ENCODE measurements at places on chromosomes 5 and 9.

DNA sequence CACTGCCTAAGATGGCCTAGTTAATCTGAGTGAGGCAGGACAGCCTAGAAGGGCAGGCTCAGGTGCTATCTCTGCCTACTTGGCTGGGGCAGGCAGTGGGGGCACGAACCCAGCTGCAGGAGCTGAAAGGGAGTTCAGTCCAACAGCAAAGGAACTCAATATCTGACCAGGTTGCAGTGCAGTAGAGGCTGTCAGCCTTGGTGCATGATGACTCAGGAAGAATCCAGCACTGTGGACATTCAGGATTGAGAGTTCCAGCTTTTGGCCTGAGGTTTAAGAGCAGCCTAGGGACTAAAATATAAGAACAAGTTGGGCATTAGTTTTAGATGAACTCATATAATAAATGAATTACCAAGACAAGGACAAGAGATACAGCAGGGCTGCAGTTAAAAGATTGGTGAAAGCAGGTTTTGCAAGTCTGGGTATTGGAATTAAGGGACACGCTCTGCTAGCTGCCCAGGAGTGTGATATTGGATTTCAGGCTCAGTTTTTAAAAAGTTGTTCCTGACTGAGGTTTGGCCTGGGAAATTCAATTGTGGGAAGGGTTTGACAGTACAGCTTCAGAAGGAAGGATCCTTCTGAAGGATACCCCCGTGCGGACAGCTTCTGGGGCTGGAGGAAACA lies 64.7 kb upstream of the ATG10 start:
- no peak for DNase-seq

GRCh38 chr9:104882086-104882485 lies 45.9 kb downstream of the ABCA1 start:
- no peak for DNase-seq

- no peak for DNase-seq
Observed at GRCh38 chr5:122262103-122262502, 49.9 kb upstream of the SNCAIP start.

DNA sequence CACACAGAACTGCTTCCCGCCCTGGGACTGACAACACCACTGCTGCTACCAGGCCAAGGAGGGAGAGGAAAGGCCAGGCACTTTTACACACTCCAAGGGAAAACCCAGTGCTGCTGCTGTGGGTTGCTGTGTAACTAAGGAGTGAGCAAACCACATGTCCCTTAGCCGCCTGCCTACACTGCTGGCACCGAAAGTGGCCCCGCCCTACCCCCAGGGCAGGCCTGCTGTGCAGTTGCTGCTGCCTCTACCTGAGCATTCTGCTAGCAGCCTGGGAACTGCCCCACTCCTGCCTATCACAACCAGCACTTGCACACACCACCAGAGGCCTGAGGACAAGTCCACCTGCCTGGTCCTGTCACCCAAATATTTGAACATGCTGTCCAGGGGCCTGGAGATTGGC lies 740.9 kb downstream of the DTWD2 start:
- no peak for DNase-seq

DNA sequence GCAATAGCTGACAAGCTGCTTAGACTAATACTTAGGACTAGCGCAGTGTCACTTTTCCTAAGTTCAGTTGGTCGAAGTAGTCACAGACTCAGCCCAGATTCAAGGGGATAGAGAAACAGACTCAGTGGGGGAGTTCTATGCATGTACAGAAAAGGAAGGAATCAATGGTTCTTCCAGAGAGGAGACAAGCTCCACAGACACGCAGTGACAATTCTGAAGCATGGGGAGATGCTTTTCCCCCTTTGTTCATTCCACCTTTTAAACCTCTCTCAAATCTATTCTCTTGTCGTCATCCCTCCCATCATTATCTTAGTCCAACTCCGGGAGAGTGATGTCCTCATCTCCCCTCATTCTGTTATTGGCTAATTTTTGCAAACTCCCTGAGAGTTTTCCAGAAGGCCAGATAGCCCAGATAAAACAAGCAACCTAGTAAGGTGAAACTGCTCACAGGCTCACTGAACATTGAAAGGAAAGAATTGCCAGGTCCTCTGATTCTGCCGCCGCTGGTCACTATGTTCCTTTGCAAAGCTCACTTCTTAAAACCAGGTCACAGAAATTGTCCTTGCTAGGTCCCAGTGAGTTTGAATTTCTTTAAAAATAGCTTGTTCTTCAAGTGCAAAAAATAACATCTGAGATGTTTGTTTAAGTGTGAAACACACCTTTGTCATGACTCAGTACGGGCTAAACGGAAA lies 13.4 kb upstream of the STRBP start:
- DNase-seq, result no peak

DNA sequence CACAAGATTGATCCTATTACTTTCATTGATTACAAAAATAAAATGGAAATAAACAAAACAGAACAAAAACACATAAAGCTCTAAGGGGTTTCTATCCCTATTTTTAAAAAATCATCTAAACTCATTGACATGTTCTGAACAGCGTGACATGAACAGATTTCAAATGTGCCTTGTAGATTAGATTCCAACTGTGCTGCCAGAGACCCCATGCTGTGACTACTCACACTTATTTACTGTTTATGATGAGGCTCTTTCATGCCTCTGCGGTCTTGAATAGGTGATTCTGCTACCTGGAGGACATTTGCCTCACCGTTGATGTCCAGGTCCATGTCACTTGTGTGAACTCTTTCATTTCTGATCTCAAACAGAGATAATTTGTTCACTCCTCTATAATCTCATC lies 990.2 kb downstream of the CDH12 start:
- DNase-seq, result no peak

- DNase-seq, result no peak
Observed at GRCh38 chr9:17291766-17292165, 156.9 kb downstream of the CNTLN start.

DNA sequence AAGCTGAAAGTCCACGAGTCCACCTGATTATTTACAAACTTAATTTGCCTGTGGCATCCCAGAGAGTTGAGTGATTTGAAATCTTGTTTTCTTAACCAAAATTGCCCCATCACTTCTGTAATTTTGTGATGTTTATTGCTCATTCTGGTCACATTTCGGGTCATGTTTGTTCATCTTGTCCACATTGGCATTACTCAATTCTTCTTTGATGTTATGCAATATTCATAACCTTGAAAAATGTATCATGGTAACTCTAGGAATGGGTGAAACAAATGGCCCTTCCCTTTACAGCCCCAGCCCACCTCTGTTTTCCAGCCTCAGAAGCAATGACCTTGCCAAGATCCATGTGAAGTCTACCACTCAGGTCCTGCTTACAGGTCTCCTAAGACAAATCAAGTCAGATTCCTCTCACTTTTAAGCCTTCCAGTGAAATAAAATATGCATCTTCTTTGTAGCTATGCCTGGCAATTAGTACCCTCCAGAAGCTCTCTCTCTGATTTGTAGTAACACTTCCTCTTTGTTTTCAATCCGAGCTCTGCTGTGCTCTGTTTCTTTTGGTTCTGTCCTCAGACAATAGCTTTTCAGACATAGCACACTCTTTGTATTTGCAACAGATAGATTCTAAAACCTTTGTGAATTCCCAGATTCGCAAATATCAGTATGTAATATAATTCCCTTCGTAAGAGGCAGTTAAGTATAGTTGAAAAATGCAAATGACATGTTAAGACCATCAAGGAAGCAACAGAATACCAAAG lies 330.3 kb upstream of the IRX1 start:
- DNase-seq, result no peak

GRCh38 chr9:14418941-14419937 lies 105.3 kb upstream of the NFIB start:
- DNase-seq, result peak; percentile 35

GRCh38 chr5:142446131-142446959 lies 121.5 kb upstream of the SPRY4 start:
- DNase-seq, result no peak

DNA sequence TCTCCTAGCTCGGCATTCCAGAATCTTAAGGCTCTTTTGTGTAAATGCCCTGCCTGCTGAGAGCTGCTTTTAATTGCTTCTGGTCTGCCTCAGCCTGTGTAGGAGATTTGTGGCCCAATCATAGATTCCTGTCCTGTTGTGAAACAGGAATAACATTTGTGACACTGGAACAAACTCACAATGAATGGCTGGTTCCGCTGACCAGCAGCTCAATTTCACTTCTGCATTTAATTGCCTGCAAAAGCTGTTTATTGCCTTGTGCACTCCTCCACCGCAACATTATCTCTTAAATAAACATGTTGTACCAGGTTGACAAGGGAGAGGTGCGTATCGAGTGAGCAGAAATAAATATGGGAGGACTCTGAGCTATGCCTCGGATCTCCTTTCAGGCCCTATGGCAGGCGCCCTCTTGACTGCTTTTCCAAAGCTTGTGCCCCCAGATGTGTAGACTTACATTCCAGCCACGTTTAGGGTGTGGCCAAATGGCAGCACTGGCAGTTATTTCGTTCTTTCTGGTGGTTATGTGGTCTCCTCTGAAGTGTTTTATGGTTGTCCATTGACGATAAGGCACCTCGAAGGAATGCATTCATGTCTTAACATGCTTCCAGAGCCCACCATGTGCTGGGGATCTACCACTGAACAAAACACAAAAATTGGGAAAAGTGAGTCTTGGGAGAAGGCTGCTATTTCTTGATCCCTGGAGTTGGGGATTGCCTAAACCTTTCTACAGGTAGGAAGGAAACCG lies 58.1 kb downstream of the DMRT1 start:
- peak; percentile 2 for DNase-seq

DNA sequence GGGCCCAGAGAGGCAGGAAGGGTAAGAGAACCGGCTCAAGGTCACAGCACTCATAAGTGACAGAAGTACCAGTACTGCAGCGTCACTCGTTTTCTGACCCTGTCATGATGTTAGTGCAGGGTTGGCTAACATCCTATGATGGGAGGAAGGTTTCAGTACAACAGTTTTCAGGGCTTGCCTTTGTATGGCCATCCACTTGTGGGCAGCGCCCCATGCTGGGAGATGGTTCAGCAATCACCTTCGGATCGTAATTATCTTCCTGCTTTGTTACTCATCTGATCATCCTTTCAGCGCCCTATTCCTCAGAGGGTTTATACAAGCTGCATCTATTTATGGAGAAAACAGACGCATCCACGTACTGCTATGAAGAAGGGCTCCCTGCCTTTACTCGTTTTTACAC lies 2.4 kb downstream of the MAP1B start:
- no peak for DNase-seq

DNA sequence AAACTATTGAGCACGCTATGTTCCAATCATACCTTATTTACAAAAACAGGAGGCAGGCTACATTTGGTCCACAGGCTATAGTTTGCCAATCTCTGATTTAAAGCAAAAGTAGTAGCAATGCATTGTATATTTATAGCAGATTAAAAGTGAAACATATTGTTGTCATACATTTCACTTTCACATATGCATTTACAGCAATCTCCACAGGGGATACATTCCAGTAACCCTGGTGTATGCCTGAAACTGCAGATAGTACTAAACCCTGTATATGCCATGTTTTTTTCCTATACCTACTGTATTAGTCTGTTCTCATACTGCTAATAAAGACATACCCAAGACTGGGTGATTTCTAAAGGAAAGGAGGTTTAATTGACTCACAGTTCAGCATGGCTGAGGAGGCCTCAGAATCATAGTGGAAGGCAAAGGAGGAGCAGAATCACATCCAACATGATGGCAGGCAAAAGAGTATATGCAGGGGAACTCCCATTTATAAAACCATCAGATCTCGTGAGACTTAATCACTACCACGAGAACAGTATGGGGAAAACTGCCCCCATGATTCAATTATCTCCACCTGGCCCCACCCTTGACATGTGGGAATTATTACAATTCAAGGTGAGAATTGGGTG lies 5.9 kb upstream of the CSF1R start:
- no peak for DNase-seq

GRCh38 chr9:130288393-130288792 lies 22.8 kb downstream of the HMCN2 start:
- DNase-seq, result no peak

- DNase-seq, result no peak
Observed at GRCh38 chr9:127075624-127076372, 46.6 kb downstream of the ANGPTL2 start.

GRCh38 chr5:157080286-157080685 lies 21.4 kb upstream of the HAVCR1 start:
- DNase-seq, result no peak

GRCh38 chr5:79829260-79829659 lies 139.6 kb downstream of the CMYA5 start:
- DNase-seq, result no peak

GRCh38 chr9:132697230-132697629 lies 27.0 kb downstream of the GTF3C4 start:
- DNase-seq, result no peak

- DNase-seq, result no peak
Observed at GRCh38 chr9:5586391-5586802, 42.5 kb upstream of the RIC1 start.

DNA sequence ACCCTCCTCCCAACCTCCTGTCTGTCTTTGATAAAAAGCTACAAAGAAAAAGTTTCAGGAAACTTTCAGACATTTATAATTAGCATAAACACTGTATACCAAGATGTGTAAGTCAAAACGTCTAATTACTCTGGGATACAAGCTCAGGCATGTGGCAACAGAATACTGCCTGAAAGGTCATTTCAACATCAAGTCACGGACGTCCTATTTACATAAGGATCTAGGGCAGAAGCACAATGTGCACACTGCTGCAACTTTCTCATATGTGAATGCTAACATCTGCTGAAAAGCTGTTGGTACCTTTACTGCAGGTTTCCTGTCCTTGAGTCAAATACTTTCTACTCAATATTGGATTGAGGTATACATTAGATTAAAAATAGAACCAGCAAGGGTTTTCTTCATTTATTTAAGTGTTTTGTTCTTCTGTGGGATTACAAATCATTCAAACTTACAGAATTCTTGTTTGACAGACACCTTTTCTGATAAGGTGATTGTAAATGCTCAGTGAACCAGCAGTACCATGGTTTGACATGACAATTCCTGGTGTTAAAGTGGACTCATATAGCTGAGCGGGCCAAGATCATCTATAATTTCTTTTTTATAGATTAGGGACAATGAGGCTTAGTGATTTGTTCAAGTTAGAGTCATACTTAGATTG lies 36.8 kb downstream of the ELL2 start:
- DNase-seq, result no peak

DNA sequence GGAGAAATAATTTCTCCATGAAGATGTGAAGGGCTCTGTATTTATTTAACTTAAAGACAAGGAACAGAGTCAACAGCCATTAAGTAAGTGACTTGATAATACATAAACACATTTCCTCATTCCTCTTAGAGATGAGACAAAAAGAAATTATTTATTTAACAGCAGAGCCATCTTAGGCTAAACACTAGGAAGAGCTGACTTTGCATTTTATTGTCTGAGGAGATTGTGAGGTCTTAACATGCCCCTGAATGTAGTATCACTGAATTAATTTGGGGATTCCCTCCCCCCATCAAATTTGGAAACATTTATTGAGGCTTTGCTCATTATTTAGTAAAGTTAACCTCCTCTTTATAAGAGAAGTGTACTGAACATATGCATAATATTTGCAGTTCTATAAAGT lies 35.2 kb downstream of the TAS2R1 start:
- no peak for DNase-seq

- no peak for DNase-seq
Observed at GRCh38 chr9:93161786-93162562, 22.0 kb upstream of the WNK2 start.

- no peak for DNase-seq
Observed at GRCh38 chr9:72539824-72540347, 18.5 kb downstream of the TMC1 start.
